ENCODE measurements at places on chromosomes 1 and 21. TPM values are rescaled to one million over a fixed set of nuclear protein-coding genes. Genes with fewer than 3 reads are reported as not detected.

Gene SH3BGR
- 1.1 TPM for total RNA-seq

Gene HS2ST1
- total RNA-seq: 11.4 TPM

Gene DAB1
- total RNA-seq: not detected

Gene LCE2A
- total RNA-seq: not detected

Data from A549 treated with ZK216348 at 1 μM for 4 hours (cell line).